ENCODE measurements at places on chromosomes 7 and 10.

DNA sequence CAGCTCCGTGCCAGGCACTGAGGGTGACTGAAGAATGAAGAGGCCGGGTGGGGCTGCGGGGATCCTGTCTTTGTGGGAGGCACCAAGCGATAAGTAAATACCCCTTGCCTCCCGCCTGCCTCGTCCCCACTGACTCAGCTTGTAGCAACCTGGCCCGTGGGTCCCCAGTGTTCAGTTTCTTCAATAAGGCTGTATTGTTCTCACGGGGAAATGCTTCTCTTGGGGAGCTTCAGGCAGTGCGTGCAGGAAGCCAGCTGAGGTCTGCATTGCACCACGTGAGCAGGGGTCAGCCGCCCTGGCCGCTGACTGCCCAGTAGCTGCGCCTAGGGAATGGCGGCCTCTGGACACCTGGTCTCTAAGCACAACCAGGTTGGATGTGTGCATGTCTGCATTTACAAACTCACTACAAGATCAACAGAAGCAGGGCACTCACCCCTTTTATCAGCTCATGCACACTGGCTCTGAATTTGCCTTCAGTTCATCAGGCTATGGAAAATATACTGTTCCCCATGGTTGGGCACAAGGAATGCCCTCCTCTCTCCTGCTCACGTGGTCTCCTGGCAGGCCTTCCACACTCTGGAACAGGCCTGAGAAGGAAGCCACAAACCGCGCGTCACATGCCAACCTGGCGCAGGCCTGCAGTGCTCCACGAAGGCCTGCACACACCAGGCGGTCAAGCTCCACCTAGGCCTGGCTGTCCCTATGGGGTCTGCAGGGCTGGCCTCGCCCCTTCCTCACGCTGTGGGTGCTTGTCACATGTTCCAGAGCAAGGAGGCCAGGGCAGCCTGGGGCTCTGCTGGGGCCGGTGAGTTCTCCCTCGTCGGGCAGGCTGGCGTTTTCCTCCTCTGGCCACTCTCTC, 135.7 kb upstream of the RNF32 start:
- no peak for DNase-seq

DNA sequence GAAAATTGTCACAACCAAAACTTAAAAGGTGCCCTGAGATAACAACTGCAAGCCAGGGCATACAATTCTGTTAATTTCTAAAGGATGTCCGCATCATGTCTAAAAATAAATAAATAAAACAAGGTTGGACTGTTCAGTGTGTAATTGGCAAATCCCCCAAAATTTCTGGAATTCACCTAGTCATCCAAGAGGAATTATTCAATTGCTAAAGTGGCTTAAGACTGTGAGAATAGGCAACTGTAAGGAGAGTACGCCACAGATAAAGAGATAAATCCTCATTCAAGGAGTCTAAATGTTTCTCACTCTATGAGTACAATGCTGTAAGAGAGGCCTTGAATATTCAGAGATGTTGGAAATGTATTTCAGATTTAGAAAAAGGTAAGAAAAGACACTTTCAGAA, 37.2 kb downstream of the PIK3AP1 start:
- DNase-seq: no peak

DNA sequence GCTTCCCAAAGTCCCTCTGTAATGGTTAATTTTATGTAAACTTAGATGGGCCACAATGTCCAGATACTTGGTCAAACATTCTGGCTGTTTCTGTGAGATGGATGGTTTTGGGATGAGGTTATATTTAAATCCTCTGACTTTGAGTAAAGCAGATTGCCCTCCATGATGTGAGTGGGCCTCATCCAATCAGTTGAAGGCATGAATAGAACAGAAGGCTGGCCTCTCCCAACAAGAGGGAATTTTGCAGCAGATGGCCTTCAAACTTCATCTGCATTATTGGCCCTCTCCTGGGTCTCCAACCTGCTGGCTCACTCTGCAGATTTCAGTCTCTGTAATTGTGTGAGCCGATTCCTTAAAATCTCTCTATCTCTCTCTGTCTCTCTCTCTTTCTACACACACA, 362.3 kb downstream of the GRID1 start:
- DNase-seq: no peak

- DNase-seq: no peak
These were observed 945 bp downstream of the ADO start for GRCh38 chr10:62805231-62806099.

- DNase-seq: no peak
These were observed 12.7 kb upstream of the TTYH3 start for GRCh38 chr7:2619116-2619515.

DNA sequence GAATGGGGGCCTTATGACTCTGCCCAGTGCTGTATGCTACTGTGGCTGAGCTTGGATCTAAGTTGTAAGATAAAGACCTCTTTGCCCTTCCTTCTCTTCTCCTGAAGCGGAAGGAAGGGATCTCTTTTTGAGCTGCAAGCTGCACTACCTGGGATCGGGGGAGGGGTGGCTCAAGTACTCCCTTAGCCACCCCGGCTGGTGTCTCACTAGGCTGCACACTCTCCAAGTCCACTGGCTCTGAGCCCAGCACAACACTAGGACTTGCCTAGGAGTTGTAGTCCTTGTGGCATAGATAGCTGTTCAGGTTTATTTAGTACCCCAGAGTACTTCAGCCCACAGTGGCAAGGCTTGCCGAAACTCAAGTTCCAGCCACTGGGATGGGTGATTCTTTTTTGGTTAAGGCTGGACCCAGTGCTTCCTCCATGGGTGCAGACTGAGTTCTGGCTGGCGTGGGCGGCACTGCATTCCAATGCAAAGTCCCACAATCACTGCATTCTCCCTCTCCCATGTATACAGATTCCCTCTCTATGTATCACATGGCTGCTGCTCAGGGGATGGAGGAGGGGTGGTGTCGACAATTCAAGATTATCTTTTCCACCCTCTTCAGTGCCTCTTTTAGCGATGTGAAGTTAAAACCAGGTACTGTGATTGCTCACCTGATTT, 76.2 kb upstream of the SLC25A13 start:
- DNase-seq: no peak

DNA sequence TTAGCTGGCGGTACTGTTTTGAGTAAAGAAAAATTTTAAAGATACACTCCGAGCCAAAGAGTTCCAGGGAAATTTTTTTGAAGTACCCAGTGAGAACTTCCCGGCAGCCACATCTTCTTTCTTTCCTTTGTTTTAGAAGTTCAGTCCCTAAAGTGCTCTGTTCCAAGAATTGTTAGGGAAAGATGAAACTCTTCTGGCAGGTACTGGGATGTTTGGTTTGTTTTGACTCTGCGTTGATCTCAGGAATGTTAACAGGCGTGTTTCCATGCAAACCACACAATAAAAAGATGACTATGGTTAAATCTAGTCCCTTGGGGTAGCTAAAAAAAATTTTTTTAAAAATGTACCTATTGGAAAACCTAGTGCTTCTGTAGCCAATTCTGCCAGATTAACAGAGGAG, 224.7 kb upstream of the PHYHIPL start:
- no peak for DNase-seq

GRCh38 chr7:45100761-45101480, 10.6 kb downstream of the TBRG4 start:
- no peak for DNase-seq

DNA sequence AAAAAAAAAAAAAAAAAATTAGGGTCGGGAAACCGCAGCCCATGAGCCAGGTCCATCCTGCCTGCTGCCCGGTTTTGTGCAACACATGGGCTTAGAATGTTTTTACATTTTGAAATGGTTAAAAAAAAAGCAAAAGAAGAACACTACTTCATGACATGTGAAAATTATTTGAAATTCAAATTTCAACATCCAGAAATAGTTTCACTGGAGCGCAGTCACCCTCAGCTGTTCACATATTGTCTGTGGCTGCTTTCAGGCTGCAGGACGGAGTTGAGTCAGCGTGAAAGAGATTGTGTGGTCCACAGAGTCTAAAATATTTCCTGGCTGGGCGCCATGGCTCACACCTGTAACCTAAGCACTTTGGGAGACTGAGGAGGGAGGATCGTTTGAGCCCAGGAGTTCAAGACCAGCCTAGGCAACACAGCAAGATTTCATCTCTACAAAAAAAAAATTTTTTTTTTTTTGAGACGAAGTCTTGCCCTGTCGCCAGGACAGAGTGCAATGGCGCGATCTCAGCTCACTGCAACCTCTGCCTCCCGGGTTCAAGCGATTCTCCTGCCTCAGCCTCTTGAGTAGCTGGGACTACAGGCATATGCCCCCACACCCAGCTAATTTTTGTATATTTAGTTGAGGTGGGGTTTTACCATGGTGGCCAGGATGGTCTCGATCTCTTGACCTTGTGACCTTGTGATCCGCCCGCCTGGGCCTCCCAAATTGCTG, 63.9 kb upstream of the ECHDC3 start:
- peak; percentile 87 for DNase-seq

- DNase-seq: no peak
These were observed 23.8 kb downstream of the PODXL start for GRCh38 chr7:131532570-131533091.

GRCh38 chr7:77825131-77825530, 26.6 kb downstream of the PHTF2 start:
- DNase-seq: peak; percentile 66

DNA sequence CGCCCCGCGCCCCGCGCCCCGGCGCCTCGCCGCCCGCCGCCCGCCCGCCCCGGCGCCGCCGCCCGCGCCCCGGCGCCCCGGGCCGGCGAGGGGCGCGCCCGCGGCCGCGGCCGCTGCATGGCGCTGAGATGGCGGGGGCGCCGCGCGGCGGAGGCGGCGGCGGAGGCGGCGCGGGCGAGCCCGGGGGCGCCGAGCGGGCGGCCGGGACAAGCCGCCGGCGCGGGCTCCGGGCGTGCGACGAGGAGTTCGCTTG, 174 bp downstream of the ADCY1 start:
- DNase-seq: no peak

GRCh38 chr7:39910108-39910869, 39.8 kb upstream of the CDK13 start:
- DNase-seq: peak; percentile 87

GRCh38 chr10:84820120-84820519, 491.7 kb downstream of the CCSER2 start:
- no peak for DNase-seq

DNA sequence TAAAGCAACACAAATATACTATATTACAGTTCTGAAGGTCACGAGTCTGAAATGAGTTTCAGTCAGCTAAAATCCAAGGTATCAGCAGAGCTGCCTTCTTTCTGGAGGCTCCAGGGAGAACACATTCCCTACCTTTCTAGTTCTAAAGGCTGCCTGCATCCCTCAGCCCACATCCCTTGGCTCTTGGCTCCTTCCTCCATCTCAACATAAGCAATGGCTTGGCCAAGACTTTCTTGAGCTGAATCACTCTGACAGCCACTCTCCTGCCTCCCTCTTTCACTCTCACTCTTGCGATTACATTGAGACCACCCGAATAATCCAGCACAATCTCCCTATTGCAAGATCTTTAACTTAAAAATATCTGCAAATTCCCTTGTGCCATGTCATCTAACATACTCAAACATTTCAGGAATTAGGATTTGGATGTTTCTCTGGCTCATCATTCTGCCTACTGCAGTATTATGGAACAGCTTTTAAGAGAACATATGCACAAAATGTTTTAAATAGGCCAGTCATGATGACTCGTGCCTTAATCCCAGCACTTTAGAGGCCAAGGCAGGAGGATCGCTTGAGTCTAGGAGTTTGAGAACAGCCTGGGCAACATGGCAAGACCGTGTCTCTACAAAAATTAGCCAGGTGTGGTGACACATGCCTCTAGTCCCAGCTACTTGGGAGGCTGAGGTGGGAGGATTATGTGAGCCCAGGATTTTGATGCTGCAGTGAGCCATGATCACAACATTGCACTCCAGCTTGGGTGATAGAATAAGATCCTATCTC, 144.2 kb upstream of the VSTM2A start:
- DNase-seq: peak; percentile 11

DNA sequence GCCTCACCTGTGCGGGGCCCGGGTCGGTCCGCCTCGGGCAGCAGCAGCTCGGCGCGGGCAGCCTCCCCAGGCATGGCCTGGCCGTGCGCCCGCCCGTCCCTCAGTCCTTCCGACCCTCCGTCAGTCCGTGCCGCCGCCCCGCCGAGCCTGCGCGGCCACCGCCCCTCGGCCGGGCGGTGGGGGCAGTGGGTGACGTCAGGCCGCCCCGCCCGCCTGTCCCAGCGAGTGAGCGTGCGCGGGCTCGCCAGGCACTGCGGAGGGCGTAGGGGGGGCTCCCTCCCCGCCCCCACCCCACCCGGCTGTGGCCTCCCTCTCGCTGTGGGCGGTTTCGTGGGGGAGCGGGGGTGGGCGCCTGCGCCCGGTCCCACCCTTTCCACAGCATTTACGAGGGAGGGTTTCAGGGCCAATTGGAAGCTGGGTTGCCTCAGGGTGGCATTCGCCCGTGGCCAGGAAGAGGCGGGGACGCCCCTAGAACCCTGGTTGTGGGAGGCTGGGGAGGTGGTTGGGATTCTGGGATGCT, at the start of gene NACAD:
NACAD (minus strand) TSS at position 149 of the 520 bp plus-strand sequence; CDS start at position 74, 75 bp downstream.
- no peak for DNase-seq

DNA sequence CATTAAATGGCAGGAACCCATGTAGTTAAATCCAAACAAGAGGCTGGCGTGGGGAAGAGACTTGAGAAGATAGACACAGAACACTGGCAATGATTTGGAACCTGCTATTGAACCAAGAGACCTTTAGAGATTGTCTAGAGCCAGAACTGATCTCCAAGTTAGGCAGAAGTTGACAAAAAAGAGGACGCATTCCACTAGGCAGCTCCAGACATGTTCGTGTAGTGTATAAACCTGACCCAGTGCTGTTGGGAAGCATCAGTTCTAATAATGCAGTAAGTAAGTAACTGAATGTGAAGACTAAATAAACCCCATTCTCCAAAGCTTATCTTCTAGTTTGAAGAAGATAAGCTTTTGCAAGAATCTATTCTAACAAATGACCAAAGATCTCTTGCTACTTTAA, 50.8 kb downstream of the AP3M1 start:
- DNase-seq: no peak

DNA sequence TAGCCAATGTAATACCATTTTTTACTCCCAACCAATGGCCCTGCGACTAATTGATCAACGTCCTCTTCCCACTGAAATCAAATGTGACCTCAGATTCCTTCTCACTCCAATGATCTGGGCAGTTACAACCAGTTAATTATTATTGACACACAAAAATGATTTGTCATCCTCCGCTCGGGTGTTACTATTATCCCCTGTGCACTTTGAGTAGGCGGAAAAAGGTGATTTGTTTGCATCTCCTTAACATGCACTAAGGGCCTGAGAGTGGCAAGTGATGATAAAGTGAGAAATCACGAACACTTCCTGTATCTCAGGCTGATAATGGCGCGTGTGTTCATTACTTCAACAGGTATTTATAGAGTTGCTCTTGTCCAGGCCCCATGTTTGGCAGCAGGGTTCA, 40.9 kb upstream of the PNLIP start:
- DNase-seq: no peak

DNA sequence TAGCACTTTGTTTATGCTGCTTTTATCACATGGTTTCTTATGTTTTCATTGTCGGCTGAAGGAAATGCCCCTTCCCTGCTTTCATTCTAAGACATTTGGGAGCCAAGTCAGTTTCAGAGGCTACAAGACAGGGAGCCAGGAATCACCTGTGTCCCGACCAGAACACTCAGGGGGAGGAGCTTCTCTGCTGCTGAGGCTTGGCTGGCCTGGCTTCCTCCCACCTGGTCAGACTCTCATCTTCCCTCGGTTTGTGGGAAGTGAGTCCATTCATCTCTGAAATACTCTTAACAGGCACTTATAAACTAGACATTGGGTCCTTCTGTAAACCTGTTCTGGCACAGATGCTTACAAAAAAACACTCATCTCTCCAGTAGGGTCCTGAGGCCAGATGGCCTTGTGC, 19.6 kb upstream of the GOLGA7B start:
- DNase-seq: no peak

- DNase-seq: no peak
These were observed 528.8 kb downstream of the DNAJB6 start for GRCh38 chr7:157865351-157866165.

- DNase-seq: no peak
These were observed 51.3 kb downstream of the ODAD2 start for GRCh38 chr10:27947540-27947939.
